ENCODE measurements at places on chromosomes 2 and 18.

GRCh38 chr2:104654811-104655210, 199.1 kb upstream of the POU3F3 start:
- DNase-seq: no peak

- no peak for DNase-seq
Observed at GRCh38 chr2:48202863-48203642, 296.8 kb upstream of the FBXO11 start.

GRCh38 chr2:37526323-37526722, 145.1 kb downstream of the CDC42EP3 start:
- no peak for DNase-seq

DNA sequence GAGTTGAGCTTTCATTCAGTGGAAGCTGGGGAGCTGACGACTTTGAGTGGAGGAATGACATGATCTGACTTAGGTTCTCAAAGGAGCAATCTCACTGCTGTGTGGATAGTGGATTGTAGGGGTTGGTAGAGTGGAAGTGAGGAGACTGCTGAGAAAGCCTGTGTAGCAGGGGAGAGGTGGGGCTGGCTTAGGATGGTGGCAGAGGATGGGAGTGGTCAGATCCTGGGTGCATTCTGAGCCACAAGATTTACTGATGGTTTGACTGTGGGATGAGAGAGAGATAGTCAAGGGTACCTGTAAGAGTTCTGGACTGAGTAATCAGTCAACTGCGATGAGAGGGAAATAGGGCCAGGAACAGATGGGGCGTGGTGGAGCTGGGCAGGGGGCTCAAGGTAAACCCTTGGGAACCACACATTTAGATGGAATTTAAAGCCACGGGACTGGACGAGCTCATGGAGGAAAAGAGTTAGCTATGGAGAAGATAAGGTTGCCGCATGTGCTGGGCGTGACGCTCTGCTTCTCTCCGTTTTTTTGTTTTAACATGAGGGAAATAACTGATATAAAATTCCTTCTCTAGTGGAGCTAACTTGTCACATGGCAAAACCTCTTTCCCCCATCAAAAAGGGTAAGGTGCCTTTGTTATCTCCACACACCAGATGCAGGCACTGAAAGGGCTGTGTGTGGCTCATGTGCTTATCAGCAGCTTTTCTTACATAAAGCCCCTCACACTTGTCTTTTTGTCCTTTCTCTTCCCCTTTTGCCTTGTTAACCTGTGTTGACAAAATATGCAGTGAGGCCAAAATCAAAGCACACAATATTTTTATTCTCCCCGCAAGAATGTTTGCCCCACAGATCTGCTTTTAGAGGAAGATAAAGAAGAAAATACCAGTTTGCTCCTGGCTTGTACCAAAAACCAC, 379.8 kb downstream of the TSN start:
- no peak for DNase-seq

- DNase-seq: no peak
Observed at GRCh38 chr2:237627441-237628246, at the start of gene LRRFIP1. Gene LRRFIP1 (plus strand): TSS chr2:237627587. CDS start chr2:237627645, 58 bp downstream.

DNA sequence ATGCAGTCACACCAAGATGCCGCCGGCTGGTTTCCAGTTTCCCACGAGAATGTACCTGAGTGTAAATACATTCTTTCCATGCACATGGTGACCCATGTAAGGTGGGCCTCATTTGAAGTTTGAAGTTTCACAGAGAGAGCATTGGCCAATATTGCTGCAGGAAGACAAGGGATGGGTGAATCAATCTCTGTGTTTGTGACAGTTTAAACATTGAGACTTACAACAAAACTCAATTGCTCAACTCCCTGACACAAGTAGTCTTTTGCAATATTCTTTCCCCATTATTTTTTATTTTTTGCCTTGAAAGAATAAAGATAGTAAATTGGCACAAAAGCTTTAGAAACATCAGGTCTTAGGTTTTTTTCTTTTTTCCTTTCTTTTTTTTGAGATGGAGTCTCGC, 5.1 kb downstream of the SERPINB2 start:
- no peak for DNase-seq

DNA sequence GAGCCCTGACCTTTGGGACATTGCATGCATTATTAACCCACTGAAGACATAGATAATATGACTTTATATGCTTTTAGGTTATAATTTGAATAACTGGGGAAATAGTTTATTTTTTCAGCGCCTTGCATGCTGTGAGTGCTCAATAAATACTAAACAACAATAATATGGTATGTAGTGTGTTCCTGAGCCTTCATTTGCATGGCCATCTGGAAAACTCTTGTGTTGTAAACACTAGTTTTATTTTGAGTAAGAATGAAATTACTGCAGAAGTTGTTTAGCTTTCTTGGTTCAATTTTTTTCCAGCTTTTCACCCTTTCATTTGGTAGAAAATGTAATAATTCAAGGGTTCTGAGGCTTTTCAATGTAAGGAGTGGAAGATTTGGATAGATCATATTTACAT, 189.3 kb upstream of the GALNT5 start:
- no peak for DNase-seq

DNA sequence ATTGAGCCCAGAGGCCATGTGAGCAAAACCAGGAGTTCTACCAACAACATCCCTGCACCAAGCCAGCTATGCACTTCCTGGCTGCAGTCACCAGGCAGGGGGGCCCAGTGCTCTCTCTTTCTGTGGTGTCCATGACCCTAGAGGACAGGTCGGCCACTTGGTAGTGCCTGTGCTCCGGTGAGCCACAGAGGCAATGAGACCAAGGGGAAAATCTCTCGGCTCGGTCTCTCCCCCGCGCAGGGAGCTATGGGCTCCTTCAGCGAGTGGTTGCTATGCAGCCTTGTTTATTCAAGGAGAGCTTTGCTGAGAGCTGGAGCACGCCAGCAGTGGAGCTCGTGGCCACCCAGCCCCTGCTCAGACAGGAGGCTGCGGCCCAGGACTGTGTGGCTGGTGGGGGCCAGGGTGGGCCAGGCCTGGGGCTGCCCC, at the start of gene TOGARAM2:
TOGARAM2 (plus strand) TSS at position 283 of the 426 bp plus-strand sequence. CDS start 13,537 bp downstream, outside the sequence.
- no peak for DNase-seq

DNA sequence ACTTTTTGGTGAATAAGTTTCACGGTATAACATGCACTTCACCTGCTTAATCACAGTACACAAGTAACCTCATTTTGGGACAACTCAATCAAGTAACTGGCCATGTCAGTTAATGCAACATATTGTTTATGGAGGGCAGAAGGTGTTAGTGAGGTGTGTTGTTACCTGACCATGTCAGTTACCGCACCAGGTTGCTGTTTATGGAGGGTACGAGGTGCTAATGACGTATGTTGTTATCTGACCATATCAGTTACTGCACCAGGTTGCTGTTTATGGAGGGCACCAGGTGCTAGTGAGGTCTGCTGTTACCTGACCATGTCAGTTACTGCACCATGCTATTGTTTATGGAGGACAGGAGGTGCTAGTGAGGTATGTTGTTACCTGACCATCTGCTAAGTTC, 135.1 kb upstream of the TPO start:
- no peak for DNase-seq

DNA sequence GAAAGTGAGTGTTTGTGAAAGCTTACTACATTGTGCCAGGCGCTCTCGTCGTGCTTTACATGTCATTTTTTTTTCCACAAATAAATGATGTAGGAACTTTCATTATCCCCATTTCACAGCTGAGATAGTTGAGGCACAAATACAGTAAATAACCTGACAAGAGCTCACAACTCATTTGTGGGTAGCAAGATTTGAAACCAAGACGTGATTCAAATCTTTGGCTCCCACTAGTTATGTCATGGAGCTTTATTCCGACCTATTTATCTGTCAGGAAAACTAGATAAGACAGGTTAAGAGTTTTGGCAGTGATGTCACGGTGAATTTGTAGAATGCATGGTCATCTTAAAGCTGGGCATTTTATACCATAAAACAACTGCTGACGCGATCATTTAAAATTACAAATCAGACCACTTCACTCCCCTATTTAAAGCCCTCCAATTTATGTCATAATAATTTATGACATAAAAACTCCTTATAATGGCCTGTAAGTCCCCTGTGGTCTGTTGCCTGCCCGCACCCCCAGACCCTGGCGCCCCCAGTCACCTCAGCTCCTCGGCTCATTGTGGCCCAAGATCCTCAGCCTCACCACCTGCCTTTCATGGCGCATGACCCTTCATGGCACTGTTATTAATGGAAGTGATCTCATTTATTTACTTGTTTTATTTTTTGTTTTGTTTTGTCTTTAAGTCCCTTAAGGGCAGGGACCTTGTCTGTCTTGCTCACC, 678 bp upstream of the ZNF24 start:
- DNase-seq: no peak

DNA sequence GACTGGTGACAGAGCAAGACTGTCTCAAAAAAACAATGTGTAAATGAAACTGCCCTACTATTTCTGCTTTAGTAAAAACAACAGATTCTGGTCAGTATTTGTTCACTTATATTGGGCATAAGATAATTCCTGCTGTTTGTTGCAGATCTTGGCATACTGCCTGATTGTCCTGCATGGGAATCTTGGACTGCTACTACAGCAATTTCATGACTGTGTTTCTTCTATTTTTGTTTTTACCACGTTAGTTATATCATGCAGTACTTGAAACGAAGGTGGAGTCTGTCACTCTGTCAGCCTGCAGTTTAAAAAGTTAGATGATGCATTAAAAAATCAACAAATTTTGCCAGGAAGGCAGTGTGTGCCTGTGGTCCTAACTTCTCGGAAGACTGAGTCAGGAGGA, 14.2 kb upstream of the CLASP1 start:
- DNase-seq: no peak

GRCh38 chr2:189819297-189819704, 35.1 kb downstream of the PMS1 start:
- no peak for DNase-seq

DNA sequence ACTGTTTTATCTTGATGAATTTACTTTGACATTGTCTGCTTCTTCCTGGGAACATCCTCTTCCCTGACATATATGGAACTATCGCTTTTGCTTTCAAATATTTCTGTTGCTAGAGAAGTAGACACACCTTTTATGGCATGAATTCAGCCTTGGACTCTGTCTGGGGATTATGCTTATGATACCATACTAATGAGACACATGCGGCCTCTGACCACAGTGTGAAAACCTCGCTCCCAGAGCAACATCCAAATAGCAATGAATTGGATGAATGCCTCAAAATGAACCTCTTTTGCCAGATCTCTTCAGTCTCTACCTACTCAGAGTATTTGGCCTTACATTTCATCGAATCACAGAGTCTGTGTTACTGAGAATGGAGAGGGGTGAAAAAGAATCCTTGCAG, 70.9 kb downstream of the PIEZO2 start:
- no peak for DNase-seq

GRCh38 chr2:46461011-46461674, 18.2 kb upstream of the TMEM247 start:
- peak; percentile 54 for DNase-seq

GRCh38 chr2:160609346-160609745, 115.7 kb upstream of the RBMS1 start:
- DNase-seq: no peak

GRCh38 chr2:4914551-4914950, 777.6 kb upstream of the SOX11 start:
- no peak for DNase-seq

DNA sequence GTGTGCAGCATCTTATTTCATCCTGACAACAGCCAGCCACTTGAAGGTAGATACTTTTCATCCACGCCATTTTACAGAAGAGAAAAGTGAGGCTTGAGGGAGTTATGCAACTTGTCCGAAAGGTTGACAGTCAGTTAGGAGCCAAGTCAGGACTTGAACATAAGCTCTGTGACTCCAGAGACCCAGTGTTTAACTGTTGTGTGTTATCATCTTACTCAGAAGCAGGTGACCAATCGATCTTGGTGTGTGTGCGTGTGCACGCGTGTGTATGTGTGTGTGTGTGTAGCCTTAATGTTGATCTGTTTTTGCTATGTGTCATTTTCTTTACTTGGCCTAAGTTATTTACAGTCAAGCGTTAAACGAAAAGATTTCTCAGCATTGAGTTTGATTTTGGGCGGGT, 22.0 kb downstream of the DRC1 start:
- no peak for DNase-seq

- DNase-seq: no peak
Observed at GRCh38 chr18:568731-569130, 11.4 kb upstream of the CETN1 start.

- DNase-seq: no peak
Observed at GRCh38 chr18:61551586-61551985, 218.4 kb downstream of the CDH20 start.

DNA sequence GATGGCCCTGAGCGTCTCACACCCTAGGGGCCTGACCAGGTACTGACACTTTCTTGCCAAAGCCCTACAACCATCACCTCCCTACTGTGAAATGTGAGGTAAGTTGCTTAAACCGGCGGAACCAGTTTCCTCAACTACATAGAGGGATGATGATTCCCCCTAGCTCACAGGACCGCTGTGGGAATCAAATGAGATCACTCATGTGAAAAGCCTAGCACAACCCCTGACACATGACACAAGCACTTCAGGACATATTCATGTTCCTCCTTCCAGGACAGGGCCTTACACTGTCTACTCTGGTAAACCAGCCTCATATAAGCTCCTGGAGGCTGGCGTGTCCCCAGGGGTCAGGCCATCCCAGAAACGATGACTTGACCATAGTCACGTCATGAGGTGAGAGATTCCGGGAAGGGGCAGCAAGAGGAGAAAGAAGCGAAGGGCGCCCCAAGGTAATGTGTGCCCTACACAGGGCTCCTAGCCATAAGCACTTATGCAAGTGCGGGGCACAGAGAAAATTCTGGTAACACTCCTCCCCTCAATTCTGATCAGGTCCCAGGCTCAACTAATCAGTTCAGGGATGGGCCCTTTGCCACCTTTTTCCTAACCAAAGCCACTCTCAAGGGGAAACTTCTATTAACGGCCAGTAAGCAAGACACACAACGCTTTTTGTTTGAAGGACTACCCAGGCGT, 49.5 kb downstream of the C2orf42 start:
- peak; percentile 34 for DNase-seq

- no peak for DNase-seq
Observed at GRCh38 chr2:17319090-17319489, 199.2 kb downstream of the RAD51AP2 start.

- DNase-seq: no peak
Observed at GRCh38 chr2:231575612-231576256, 16.9 kb upstream of the TEX44 start.

DNA sequence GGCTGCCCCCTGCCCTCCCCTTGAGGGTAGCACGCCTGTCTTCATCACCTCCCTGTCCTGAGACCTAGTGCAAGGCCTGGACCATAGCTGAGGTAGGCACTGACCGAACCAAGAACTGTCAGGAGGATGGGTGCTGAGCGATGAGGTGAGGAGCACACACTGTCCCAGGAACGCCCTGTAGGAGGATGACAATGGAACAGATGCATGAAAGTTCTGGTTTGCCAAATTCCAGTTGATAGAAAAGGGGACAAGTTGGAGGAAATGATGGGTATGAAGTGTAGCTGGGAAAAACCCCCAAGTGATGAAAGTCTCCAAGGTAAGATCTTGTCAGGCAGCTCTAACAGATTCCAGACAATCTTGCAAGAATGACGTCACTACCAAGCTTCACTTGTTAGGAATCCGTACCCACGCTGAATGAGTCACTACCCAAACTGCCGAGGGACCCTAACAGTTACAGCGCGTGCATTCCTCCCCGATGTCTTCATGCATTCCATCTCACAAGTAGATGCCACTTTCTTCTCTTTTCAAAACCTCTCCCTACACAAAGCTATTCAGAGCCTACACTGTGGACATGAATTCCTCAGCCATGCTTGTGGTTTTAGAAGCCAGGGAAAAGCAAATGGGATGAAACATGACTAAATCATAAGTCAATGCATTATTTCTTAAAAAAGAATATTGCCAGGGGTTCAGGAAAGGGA, 27.6 kb downstream of the MRPL33 start:
- no peak for DNase-seq
